Smooth muscle cell of bladder (primary cell): ENCODE measurements at places on chromosomes 7 and 10. TPM values are rescaled to one million over a fixed set of nuclear protein-coding genes. Genes with fewer than 3 reads are reported as not detected.

Gene CYP2C9
- total RNA-seq: not detected in 2 replicates

Gene COL26A1
- not detected in 2 replicates for total RNA-seq

Gene PRPS1L1
- total RNA-seq: 0.09 TPM in 1 of 2 replicates, not detected in the other

Gene PLEKHS1
- total RNA-seq: 0.09 TPM in 1 of 2 replicates, not detected in the other
